ENCODE measurements at places on chromosomes 2 and 18. TPM values are rescaled to one million over a fixed set of nuclear protein-coding genes. Genes with fewer than 3 reads are reported as not detected.

GRCh38 chr2:211473116-211473515, 916.7 kb downstream of the CPS1 start:
- no peak for DNase-seq

PDE6D gene
- total RNA-seq: 35.7 TPM

DNA sequence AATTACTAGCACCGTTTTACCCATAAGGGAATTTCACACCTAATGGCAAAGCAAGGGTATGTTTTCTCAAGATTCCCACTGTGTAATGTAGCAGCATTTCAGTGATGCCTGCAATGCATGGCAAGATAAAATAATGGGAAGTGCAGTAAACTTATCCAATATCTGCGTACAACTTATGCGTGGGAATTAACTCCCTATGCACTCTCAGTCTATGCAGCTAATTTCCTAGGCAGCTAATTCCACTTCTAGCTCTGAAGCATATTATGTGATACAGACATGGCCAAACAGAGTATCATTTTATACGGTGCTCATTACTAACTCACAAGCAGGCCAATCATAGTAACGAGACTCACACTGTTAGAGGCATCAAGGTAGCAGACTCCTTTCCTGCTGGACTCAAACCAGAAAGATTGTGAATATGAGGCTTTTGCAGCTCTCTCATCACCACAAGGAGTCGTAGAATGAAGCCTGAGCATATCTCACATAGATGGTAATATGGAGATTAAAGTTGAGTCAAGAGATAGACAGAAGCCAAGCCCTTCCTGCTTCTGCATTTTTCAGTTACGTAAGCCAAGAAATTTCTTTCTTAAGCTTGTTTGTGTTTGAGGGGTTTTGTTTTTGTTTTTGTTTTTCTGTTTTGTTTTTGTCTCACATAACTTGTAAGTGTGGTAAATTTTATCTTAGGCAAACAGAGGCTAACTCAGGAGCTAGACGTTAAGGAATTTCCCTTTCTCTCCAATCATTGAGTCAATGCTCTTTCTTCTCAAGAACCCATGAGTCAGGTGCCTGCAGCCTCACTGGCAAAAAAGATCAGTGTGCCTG, 34.8 kb upstream of the ITGAV start:
- no peak for DNase-seq

RAD51AP2 gene
- total RNA-seq: not detected

RAB17 gene
- not detected for total RNA-seq

GRCh38 chr18:63617049-63617914, 26.8 kb downstream of the SERPINB4 start:
- no peak for DNase-seq

DNA sequence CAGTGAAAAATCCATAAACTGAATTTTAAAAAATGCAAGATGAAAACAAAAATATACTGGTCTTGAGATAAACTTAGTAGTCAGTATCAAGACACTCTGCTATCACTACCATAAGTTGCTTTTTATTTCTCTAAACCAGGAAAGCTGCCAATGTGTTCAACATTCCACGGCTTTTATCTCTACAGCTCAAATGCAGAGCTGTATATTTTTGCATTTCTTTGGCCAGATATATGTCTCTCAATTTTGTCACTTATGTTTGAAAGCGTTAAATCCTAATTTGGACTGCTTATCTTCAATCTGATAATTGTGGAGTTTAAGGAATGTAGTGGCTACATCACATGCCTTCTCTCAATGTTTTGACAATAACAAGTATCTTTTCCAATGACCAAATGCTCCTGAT, 609.5 kb downstream of the EPHA4 start:
- DNase-seq: no peak

- no peak for DNase-seq
Measured at GRCh38 chr2:176136374-176137251, 7.1 kb downstream of the HOXD8 start.

PTGR3 gene
- total RNA-seq: 25.1 TPM

- DNase-seq: no peak
Measured at GRCh38 chr2:42025151-42025582, 22.7 kb upstream of the PKDCC start.

- DNase-seq: no peak
Measured at GRCh38 chr2:194090251-194090905, 1566.6 kb upstream of the SLC39A10 start.

DNA sequence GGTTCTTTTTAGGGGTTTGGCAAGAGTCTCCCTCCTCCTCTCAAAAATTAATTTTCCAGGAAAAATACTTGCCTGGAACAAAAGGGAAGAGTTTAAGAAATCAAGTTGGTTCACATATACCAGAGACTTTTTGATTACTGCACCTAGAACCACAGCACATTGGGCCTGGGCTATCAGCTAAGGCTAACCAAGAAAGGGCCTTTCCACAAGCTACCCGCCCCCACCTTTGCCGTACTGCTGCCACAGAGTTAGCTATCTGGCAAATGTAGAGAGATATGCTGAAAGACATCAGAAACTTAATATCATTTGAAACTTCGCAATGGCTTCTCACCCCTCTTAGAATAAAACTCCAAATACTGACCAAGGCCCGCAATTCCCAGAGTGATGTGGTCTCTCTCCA, 76.9 kb downstream of the AAK1 start:
- DNase-seq: no peak

DNA sequence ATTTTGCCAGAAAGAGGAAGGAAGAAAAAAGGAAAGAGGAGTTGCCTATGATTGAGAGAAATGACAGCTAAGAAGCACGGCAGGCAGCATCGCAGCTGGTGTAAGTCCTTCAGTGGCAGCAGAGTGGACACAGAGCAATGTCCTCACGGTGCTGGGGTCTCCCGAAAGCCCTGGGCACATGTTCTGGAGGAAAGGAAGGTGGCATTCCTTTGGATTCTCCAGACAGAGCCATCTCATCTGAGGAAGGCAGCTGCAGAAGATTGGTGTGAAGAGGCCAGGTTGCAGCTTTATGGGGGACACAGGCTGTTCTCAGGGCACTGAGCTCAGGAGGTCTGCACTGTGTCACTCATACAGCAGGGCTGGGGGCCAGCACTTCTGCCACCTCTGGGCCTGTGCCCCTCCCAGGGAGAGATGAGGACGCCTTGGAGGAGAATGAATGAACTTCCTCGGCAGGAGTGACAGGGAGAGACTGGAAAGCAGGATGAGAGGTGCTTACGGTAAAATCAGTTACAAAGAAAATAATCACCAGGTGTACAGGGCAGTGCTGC, 252.0 kb upstream of the MYT1L start:
- DNase-seq: no peak

DNA sequence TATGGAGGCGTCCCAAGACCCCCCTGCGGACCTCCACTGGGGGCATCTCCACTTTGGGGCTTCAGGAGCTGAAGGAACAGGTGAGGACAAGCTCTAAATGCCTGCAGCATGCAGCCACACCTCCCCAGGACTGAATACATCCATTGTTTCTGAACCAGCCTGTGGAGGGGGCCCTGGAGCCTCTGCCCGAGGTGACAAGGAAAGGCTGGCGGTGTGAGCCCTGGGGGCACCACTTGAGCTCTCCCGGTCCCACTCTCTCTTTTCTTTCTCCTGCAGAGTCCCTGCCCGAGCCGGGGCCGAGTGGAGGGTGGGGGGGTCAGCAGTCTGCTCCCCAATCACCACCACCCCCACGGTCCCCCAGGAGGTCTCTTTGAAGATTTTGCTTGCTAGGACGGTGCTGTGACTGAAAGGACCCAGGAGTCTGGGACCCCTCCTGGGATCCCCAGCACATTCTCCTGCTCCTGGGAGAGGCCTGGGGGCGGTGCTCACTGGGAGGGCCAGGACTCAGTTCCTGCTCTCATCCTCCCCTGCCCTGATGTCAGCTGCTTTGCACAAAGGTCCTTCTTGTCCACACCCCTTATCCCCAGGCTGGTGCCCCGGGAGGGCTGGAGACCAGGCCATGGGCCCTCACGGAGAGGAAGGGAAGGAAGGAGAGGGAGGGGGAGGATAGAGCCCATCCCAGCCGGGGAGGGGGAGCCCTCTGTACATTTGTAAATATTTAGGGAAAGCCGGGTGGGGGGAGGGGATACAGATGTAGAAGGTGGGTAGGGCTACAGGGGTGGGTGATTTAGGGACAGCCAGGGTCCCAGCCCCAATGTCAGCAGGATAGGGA, 5.7 kb downstream of the CHPF start:
- no peak for DNase-seq

DNA sequence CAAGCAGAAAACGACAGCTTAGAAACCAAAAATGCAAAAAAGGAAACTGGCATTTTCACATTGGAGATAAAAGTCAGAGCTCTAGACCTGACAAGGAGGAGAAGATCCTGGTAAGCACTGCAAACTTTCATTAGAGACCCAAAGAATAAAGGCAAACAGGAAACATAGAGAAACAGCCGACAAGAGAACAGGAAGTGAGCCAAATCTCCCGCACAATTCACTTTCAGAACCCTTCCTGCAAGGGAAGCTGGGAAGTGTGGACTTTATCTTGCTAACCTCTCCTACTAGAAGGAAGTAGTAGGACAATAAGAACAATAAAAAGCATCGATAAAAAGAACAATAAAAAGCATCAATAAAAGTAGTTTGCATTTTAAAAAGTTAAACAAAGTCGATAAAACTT, 417.8 kb upstream of the SPHKAP start:
- DNase-seq: no peak

DNA sequence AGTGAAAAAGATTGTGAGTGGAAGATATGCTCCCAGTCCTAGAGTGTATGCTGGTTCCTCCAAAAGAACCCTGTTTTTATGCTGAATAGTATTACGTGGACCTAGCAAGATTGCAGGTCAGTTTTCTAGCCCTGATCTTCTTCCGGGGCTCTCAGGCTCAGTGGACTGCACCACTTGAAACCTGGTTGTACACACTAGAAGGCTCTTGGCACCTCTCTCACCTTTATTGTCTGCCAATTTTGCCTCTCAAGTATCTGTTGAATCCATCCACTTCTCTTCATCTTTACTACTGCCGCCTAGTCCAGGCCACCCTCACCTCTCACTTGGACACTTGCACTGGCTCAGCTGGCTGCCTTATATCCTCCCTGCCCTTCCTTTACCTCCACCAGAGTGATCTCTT, 16.8 kb downstream of the TTC39C start:
- no peak for DNase-seq

- no peak for DNase-seq
Measured at GRCh38 chr2:221310730-221311129, 261.4 kb downstream of the EPHA4 start.

ANKRD30B gene
- not detected for total RNA-seq

BMPR2 gene
- total RNA-seq: 29.9 TPM

DNA sequence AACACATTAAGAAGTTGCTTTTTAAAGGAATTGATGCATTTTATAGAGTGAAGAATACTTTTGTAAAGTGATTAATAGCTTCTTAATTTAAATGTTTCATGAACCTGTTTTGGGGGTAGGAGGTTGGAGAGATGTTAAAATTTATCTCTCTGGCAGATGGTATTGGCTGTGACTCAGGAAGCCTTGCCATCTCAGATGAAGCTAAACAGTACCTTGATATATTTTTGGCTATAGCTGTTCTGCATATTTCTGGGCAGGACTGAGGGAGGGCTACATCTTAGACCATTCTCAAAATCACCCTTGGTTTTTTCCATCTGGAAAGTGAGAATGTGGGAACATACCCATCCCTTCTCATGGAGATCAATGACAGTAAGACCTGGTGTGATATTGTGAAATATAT, 13.4 kb downstream of the CAPN14 start:
- DNase-seq: no peak

KATNAL2 gene
- 1.7 TPM for total RNA-seq

- no peak for DNase-seq
Measured at GRCh38 chr2:102387763-102388546, 32.4 kb downstream of the IL18R1 start.
